ENCODE measurements at places on chromosomes 6 and 20.

DNA sequence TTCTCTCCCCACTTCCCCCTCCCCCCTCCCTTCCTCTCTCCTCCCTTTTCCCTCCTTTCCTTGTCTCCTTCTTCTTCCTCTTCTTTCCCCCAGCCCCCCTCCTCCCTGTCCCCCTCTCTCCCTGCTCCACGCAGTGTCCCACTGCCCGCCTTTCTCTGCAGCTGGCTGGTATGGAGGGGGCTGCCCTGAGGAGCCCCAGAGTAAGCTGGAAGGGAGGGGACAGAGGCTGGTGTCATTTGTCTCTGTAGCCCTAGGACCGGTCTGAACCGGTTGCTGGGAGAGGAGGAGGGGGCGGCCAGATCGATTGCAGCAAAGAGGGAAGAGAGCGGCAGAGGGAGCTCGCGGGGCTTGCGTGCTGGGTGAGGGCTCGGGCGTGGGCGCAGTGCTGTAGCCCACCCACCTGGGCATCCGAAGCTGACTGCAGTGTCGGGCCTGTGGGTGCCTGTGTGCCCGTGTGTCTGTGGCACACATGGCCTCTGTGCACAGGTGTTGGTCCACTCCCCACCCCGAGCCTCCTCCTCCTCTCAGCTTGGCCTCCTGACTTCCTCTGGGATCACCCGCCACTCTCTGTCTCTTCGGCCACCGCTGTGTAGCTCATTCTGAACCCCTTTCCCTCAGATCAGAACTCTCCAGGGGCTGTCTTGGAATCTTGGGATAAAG is 50.6 kb downstream of the SRC start:
- no peak for DNase-seq

- peak; percentile 56 for DNase-seq
Observed at GRCh38 chr6:157314705-157315321, 8.5 kb downstream of the TMEM242 start.

GRCh38 chr6:89273816-89274215 is 41.3 kb downstream of the GABRR2 start:
- no peak for DNase-seq

DNA sequence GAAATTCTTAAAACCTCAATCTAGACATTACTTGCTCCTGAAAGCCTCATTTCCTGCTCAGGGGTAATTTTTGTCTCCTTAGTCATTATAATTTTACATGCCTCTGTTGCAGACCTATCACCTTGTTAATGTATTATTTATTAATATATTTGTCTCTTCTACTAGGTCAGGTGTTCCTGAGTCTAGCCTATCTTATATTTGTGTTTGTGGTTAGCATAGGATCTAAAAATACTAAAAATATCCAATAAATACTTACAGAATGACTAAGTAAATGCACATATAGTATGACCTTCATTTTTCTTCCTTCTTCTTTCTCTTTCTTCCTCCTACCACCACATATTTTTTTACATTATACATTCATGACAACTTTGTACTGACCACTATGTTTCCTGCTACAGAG is 268.9 kb upstream of the HS3ST5 start:
- no peak for DNase-seq

- no peak for DNase-seq
Observed at GRCh38 chr6:136980070-136980469, 58.0 kb downstream of the SLC35D3 start.

DNA sequence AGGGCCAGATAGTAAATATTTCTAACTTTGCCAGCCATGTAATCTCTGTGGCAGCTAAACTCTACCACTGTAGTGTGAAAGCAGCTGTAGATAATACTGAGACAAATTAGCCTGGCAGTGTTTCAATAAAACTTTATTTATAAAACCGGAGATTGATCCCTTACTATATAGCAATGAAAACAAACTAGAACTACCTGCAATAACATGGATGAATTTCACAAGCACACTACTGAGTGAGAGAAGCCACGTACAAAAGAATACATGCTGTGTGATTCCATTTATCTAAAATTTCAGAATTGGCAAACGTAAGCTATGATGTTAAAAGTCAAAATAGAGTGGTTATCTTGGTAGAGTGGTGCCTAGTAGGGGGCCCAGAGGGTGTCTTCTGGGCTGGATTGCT is 198.7 kb upstream of the SGK1 start:
- no peak for DNase-seq

- DNase-seq: no peak
Observed at GRCh38 chr6:965343-965742, 272.4 kb upstream of the EXOC2 start.

DNA sequence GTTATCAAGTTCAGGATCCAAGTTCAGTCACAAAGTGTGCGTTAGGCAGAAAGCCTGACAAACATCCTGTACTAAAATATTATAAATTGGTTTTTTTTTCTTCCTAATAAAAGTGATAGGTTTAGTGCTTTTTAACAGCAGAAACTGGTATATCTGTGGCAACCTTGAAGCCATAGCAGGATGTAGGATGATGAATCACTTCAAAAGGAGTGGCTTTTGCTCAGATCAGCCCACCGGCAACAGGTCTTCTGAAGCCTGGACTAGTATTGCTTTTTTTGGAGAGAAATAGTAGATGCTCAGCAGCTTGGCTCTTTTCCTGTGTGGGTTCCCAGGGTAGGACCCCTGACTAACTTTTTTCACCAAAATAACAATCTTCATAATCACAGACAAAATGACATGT is 190.8 kb downstream of the EPM2A start:
- DNase-seq: no peak

DNA sequence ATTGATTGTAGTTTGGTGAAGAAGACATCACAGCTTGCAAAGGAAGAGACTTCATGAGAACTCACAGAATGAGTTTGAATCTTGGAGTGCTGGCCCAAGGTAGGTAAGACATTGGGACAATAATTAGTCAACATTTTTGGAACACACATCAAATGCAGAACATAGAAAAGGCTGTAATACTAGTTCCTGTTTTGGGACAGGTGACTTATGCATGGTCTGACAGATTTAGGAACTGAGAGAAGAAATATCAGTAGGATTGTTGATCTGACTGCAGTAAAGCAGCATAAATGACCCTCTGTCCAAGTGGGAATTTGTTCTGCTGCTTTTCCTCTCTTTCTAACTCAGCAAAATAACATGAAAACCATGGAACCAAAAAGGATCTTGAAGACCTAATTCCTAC is 102.3 kb upstream of the MAP3K7 start:
- no peak for DNase-seq

DNA sequence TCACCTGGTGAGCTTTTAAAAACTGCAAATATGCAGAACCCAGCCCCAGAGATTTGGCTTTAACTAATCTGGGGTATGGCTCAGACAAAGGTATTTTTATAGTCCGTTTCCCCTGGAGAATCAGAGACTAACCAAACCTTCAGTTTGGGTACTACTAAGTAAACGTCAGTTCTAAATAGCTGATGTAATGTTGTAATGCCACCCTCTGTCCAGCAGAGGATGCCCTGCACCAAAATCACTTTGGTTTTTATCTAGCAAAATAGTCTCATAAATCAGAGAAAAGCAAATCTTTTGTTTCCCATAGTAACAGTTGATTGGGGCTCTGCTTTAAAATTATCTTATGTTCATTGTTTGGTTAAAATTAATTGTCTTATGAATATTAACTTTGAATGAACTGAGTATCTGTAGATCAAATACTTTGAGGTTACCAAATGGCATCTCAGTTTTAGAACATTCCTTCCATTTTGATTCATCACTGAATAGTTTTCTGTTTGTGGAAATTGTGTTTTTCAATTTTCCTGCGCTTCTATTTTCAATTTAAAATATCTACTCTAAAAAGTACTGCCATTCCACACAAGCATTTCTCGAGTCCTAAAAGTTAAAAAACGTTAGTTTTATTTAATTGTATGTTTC is 278.3 kb upstream of the PLCB4 start:
- peak; percentile 35 for DNase-seq

GRCh38 chr20:46520976-46521579 is 7.7 kb upstream of the ZNF334 start:
- DNase-seq: peak; percentile 70

DNA sequence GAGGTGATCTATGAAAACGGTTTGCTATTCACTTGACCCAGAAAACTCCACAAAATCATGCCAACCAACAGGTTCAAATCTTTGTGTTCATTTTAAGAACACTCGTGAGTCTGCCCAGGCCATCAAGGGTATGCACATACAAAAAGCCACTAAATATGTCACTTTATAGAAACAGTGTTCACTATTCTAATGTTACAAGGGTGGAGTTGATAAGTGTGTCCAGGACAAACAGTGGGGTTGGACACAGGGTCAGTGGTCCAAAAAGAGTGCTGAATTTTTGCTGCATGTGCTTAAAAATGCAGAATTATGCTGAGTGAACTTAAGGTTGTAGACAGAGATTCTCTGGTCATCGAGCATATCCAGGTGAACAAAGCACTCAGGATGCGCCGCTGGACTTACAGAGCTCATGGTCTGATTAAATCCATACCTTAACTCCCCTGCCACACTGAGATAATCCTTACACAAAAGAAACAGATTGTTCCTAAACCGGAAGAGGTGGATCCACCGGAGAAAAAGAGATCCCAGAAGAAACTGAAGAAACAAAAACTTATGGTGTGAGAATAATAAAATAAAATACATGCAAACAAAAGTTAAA is 23.5 kb downstream of the KIAA0408 start:
- DNase-seq: no peak

DNA sequence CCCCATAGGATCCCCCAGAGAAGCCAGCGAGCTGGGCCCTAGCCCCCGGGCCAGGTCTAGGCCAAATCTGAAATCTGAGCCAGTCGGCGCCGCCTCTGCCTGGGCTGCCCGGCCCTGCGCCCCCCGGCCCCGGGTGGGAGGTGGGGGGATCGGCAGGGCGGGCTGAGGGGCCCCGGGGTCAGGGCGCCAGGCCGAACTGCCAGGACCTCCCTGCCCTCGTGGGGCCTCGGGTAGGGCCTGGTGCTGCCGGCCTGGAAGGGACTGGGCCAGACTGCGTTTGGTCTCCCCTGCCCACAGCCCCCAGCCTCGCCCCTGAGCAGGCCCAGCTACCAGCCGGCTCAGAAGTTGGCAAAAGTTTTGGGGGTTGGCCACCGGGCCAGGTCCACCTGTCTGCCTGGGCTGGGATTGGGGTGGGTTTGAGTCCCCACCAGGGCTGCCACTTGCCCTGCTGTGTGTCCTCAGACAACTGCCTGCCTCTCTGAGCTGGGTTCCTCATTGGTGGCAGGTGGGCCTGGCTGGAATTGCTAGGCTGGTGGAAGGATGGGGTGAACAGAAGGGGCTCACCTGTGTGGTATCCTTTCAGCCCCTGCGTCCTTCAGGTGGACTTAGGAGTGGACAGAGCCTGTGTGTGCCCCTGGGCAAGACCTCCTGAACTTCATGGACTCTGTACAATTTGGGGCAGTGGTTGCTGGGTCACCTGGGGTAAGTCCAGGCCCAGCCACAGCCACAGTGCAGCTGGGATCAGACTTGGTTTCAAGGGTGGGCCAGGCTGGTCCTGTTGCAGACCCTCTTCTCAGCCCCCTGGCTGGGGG is 801 bp downstream of the SRC start:
- DNase-seq: no peak

All from urothelium cell line (cell line).